Pons (tissue), 1 donor: ENCODE measurements at places on chromosomes 2 and 18.

- no peak for DNase-seq
Measured at GRCh38 chr2:147223553-147224060, 621.2 kb upstream of the ACVR2A start.

- no peak for DNase-seq
Measured at GRCh38 chr2:181970160-181970794, 15.4 kb upstream of the PPP1R1C start.

- no peak for DNase-seq
Measured at GRCh38 chr18:37334631-37335408, 230.8 kb downstream of the CELF4 start.

GRCh38 chr2:10222-10875, 36.0 kb downstream of the FAM110C start:
- no peak for DNase-seq

DNA sequence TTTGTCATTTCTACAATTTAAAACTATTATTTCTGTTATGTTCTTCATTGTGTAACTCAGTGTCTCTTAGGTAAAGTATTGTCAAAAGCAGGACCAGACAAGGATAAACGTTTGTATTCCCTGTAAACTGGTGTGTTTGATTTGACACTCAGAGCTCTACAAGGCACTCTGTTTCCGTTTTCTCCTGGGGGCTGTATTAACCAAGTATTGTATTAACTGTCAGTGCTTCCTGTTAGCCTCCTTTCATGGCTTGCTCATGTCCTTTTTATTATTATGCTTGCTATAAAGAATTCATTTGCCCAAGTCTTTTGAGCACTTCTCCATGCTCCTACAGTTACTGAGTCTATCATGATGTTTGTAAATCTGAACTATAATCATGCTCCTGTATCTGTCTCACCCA, 323.7 kb downstream of the LPIN1 start:
- no peak for DNase-seq
